ENCODE measurements at places on chromosomes 12 and 14. TPM values are rescaled to one million over a fixed set of nuclear protein-coding genes. Genes with fewer than 3 reads are reported as not detected.

Gene MDP1
- total RNA-seq, result 23.2 TPM

Gene KERA
- total RNA-seq, result not detected

Gene EGLN3
- 2.8 TPM for total RNA-seq

Gene CLEC1A
- total RNA-seq, result not detected

GRCh38 chr12:77816196-77816595 lies 14.5 kb upstream of the NAV3 start:
- peaks cover 6% of the 10 kb centered on the region for H3K4me1 ChIP-seq
- peaks cover 3% of the 10 kb centered on the region for H3K27me3 ChIP-seq
- no peak for DNase-seq
- no peak overlapping the region for H3K27ac ChIP-seq
- no peaks in the 10 kb centered on the region for H3K36me3 ChIP-seq

Gene COL2A1
- total RNA-seq, result 47.7 TPM

Gene MFAP5
- total RNA-seq, result 40.2 TPM

DNA sequence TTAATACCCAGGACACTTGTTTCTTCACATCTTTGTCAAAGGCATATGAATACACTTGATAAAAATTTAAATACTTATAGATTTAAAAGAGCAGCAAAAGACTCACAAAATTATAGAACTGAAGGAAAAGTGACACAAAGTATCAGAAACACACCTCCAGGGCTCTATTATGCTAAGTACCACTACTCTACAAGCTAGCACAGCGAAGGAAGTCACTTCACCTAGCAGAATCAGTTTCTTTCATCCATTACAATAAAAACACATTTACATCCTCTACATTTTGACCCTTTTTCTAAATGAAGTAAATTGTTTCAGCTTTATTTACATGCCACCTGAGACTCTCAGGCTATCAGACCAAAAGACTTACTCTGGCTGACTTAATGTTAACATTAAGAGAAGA lies 26.6 kb upstream of the PTPRB start:
- H3K4me1 ChIP-seq, result peaks cover 28% of the 10 kb centered on the region
- no peak overlapping the region for H3K27ac ChIP-seq
- no peak for DNase-seq
- no peak overlapping the region for H3K4me3 ChIP-seq

DNA sequence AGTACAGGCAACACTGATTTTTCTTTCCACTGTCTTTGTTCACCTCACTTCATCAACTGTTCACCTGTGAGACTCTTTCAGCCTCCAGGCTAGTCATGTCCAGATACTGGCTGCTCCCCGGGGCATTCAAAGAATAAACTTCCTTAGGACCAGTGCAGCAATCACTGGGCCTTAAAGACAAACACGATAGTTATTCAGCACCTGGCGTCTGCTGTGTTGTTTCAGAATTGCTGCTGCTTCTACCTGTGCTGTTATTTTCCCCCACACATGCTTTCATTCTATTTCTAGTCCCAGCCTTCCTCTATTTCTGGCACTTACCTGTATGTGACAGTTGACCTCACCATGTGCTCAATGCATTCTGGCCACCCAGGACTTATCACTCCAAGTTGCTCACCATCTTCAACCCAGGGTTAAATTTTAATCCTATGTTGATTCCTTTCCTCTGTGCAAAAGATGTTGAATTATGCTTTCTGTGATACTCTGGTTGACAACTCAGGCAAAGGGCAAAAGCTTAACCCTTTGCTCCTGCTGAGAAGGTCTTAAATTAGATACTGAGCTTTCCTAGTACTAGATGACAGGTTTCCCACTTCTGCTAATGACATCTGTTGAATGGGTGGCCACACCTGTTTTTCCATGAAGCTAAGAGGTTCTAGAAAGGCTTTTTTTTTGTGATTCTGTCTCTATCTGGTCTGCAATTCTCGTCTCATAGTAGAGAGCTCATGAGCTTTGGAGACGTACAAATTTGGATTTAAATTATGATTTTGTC lies 41.4 kb downstream of the PTPRQ start:
- H3K4me3 ChIP-seq, result no peak overlapping the region
- H3K27me3 ChIP-seq, result no peaks in the 10 kb centered on the region
- no peak for DNase-seq
- H3K27ac ChIP-seq, result no peak overlapping the region
- peaks cover 4% of the 10 kb centered on the region for H3K4me1 ChIP-seq

DNA sequence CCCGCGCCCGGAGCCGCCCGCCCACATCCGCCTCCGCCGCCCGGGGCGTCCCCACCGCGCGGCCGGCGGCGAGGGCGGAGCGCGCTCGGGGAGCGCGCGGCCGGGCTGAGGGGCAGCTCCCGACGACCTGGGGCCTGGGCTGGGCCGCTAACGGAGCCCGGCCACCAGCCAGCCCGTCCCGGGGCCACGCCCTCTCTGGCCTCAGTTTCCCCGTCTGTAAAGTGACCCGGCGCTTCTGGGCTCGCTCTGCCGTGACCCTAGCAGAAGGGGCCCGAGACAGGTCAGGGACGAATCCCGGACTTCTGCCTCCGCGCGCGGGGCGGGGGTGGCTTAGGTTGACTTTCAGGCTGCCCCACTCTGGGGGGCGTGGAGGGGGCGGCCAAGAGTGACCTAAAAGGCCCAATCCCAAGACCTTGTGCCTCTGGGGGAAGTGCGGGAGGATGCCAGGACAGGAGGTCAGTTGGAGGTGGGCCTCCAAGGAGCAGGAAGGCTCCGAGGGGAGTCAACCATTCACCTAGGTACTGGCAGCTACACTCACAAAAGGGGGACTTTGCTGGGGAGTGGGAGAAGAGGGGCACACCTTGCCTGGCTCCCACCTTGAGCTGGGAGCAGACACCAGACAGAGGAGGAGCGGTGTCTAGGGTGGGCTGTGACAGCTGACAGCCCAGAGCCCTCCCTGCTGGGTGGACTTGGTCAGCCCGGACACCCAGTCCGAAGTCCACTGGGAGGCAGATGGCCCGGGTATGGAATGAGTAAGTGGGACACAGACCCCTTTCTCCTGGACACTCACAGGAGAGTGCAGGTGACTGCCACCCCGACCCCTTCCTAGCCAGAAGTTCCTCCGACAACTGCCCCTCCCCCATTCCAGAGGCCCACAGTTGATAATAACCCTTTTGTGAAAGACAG lies 486 bp upstream of the AKT1 start:
- DNase-seq, result no peak
- H3K4me3 ChIP-seq, result peak overlapping the region; percentile 58
- peaks cover 43% of the 10 kb centered on the region for H3K4me1 ChIP-seq

- H3K4me3 ChIP-seq, result no peak overlapping the region
- H3K36me3 ChIP-seq, result no peaks in the 10 kb centered on the region
- no peak for DNase-seq
- H3K27me3 ChIP-seq, result no peaks in the 10 kb centered on the region
- peaks cover 10% of the 10 kb centered on the region for H3K4me1 ChIP-seq
Observed at GRCh38 chr12:25644979-25645378, 91.9 kb upstream of the LMNTD1 start.

GRCh38 chr14:76607510-76607909 lies 153.8 kb upstream of the VASH1 start:
- H3K4me1 ChIP-seq, result no peaks in the 10 kb centered on the region
- peaks cover 18% of the 10 kb centered on the region for H3K27me3 ChIP-seq
- H3K36me3 ChIP-seq, result no peaks in the 10 kb centered on the region
- H3K27ac ChIP-seq, result no peak overlapping the region

- no peak for DNase-seq
- H3K27me3 ChIP-seq, result peaks cover 14% of the 10 kb centered on the region
- H3K36me3 ChIP-seq, result peaks cover 50% of the 10 kb centered on the region
- H3K4me3 ChIP-seq, result no peak overlapping the region
- H3K27ac ChIP-seq, result no peak overlapping the region
- peaks cover 23% of the 10 kb centered on the region for H3K4me1 ChIP-seq
Observed at GRCh38 chr12:4280351-4281163, 7.0 kb downstream of the CCND2 start.

Gene OR6C2
- total RNA-seq, result not detected

GRCh38 chr12:48165089-48165981 lies 8.0 kb upstream of the ASB8 start:
- H3K36me3 ChIP-seq, result no peaks in the 10 kb centered on the region
- H3K4me1 ChIP-seq, result no peaks in the 10 kb centered on the region
- H3K4me3 ChIP-seq, result no peak overlapping the region
- H3K27ac ChIP-seq, result no peak overlapping the region

- peaks cover 15% of the 10 kb centered on the region for H3K36me3 ChIP-seq
- no peaks in the 10 kb centered on the region for H3K27me3 ChIP-seq
- H3K4me1 ChIP-seq, result peaks cover 17% of the 10 kb centered on the region
- DNase-seq, result no peak
Observed at GRCh38 chr14:22882529-22883172, 371 bp upstream of the REM2 start.

DNA sequence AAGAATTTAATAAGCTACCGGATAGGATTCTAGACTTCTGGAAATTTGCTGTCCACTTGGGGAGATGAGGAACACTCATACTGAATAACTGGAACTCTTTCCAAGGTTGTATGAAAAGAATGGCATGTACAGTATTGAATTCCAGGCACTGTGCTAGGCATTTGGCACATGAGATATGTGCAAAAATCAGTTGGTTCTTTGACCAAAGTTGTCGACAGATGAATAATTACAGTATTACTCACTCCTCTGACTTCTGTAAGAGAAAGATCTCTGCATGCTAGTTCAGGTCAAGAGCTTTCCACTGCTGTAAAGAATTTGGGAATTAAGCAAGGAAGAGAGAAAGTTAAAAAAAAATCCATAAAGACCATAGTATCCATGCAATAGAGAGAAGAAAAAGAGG lies 764.7 kb downstream of the BCL11B start:
- peaks cover 7% of the 10 kb centered on the region for H3K27me3 ChIP-seq
- no peak for DNase-seq
- no peak overlapping the region for H3K27ac ChIP-seq
- no peaks in the 10 kb centered on the region for H3K4me1 ChIP-seq

All from chondrocyte (in vitro differentiated cells).